CD4-positive, alpha-beta T cell treated with Interferon alpha-2 for 1 hour (primary cell): ENCODE measurements at places on chromosomes 7 and 10.

GRCh38 chr10:104309980-104310978 lies 28.0 kb downstream of the ITPRIP start:
- no peak for DNase-seq

GRCh38 chr10:88982366-88982765 lies 8.2 kb upstream of the FAS start:
- DNase-seq: no peak

GRCh38 chr7:44145479-44145968 lies 4.4 kb upstream of the MYL7 start:
- peak; percentile 50 for DNase-seq

DNA sequence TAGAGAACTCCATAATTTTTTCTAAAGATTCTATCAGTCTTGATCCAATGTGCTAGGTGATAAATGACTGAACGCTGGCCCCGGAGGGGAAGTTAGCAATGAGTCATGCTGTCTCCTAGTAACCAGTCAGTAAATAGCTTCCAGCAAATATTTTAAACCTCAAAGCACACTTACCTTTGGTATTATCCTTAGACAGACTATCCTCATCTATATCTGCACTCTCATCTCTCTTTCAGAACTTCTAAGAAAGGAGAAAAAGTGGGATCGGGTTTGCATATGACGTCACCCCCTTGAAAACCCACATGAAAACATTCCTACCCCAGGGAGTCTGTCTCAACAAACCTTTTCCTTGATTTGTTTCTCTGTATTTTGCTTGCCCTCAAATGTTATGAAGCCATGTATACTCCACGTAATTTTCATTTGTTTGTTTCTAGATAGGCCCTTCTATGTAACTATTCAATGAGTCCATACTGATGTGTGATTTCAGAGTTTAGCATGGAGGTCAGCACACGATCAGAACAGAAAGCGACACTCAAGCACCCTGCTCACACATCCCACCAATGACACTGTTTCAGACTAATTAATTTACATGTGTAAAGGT lies 174.9 kb upstream of the NRP1 start:
- DNase-seq: peak; percentile 21

DNA sequence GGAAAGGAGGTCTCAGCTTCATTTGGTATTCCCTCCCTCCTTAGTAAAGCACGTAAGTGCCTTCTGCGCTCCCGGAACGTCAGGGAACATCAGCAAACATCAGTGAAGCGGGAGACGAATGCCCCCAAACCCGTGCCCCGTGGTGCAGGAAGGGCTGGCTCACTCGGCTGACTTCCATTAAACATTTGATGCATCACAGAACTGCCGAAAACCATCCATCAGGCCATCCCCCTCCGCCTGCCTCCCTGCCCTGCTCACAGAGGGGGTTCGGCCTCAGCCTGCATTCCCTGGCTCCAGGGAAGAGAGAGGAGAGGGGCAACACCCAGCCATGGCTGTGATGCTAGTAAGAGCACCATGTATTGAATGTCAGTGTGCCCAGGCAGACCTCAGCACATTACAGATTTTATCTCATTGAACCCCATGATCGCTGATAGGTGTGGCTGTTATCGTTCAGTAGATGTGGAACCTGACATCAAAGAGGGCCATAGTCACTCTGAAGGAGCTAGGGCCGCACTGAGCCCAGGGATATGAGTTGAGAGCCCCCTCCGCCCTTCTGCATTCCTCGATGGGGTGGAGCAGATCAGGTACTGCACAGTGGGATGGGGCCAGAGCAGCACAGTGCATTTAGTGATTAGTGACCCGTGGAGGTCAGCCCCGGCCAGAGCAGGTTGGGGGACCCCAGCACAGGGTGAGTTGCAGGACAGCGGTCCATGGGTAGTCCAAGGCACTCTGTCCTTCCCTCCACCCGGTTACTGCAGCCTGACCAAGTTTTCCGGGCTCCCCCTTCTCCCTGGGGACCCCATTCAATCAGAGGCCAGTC lies 146.4 kb downstream of the RPS24 start:
- no peak for DNase-seq
